BJ (cell line): ENCODE measurements at places on chromosomes 6 and 20.

DNA sequence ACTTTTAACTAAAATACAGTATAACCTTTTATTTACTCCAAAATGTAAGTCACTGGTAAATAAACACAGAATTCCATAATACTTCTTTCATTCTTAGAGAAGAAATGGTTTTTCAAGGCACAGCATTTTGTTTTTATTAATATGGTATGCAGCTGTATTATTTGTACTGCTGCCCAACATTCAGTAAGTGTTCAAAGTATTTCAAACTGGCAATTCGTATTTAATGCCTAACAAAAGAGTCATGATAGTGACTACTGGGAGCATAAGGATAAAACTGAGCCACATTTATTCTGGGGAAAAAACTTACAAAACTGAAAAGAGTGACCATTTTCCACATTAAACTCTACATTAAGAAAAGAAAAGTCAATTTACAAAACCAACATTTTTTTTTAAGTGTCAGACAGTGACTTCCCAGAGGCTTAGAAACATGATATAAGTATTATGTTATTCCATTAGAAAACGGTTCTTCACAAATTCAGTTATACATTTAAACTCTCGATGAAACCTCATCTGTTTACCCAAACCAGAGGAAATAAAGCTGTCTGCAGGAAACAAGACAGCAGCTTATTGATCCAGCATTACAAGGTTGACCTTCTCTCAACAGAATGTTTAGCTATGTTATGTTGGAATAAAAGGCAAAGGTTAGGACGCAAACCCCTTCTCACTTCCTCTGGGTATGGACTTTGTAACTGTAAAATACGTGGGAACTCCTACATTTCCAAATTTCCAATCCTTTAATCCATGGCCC, 24.3 kb downstream of the EPB41L2 start:
- DNase-seq = no peak

- DNase-seq = no peak
Measured at GRCh38 chr20:59392736-59393135, 92.3 kb downstream of the EDN3 start.

DNA sequence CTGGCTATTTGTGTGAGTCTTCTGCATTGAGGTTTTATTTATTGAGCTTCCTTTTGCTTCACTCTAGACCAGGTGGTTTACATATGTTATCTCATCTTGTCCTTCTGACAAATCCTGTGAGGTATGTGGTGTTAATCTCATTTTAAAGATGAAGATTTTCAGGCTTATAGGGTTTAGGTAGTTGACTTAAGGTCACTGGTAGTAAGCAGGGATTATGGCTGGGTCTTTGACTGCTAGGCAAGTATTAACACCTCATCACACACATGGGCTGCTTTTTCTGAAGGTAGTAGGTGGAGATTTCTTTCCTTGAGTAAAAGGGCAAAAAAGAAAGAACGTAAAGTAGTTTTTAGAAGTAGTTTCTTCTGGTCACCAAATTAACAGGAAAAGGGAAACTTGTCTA, 72.6 kb downstream of the CDKAL1 start:
- no peak for DNase-seq

GRCh38 chr20:58544286-58544685, 29.1 kb upstream of the APCDD1L start:
- DNase-seq = no peak

DNA sequence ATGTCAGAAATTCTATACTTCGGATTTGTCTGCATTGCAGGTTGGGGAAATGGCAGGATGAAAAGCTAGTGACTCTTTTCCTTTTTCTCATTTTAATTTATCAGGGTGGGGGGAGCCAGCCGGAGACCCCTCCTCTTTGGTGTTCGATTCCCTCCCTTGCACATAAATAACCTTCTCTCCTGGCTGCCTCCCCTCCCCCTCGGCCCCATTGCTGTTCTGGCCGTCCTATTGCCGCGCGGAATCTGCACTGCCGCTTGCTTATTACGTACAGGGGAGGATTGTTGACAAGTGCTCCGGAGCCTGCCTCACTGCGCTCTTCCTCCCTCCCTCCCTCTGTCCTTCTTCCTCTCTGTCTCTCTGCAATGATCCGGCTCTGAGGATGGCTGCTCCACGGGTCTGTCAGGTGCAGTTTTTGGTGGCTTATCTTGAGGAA, 154.7 kb downstream of the JARID2 start:
- DNase-seq = no peak

- DNase-seq = no peak
Measured at GRCh38 chr6:72955666-72956065, 269.6 kb downstream of the KHDC1L start.
